ENCODE measurements at places on chromosomes 2 and 18.

DNA sequence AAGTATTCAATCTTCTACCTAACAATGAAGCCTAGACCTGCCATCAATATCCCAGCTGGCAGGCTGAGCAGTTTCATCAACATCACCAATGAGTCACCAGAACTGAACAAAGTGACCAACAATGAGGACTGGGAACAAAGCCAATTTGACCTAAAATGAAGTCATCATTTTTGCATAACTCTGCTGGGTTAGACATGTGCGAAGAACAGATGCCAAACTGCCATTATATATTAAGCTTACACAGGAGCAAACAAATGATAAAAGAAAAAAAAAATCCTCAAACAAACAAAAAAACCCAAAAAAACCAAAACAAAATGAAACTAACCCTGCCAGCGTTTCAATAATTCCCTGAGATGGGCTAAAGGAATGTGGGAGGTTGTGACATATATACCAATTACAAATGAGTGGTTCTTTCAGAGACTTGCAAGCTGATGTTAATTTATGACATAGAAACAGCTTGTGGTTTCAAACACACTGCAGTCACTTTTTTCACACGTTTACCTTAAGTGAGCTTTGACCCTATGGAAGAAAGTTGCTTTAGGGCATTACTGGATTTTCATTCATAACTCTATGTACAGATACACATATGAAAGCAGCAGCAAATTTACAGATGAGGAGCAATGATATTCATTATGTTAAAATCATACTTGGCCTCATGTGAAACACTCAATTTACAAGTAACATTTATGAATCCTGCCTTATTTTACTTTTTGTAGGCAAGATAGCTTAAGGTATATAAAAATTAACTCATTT, 56.9 kb upstream of the CCDC141 start:
- H3K27ac ChIP-seq: no peak overlapping the region
- H3K4me3 ChIP-seq: no peak overlapping the region
- no peaks in the 10 kb centered on the region for H3K27me3 ChIP-seq
- DNase-seq: no peak
- peaks cover 11% of the 10 kb centered on the region for H3K36me3 ChIP-seq

DNA sequence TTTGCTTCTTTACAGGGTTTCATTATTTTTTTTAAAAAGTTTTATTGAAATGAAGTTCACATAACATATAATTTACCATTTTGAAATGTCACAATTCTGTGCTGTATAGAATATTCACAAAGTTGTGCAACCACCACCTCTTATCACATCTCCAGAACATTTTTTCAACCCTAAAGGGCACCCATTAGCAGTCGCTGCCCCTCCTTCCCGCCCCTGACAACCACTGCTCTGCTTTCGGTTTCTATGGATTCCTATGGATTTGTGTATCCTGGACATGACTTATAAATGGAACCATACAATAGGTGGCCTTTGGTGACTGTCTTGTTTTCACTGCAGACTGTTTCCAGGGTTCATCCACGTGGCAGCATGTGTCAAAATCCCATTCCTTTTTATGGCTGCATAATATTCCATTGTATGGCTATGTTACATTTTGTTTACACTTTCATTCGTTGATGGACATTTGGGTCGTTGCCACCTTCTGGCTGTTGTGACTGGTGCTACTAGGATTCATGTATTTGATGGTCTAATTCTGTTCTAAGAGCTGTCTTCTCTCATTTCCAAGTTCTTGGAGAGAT, 52.6 kb downstream of the SH3BP4 start:
- H3K4me1 ChIP-seq: no peaks in the 10 kb centered on the region
- H3K27me3 ChIP-seq: no peaks in the 10 kb centered on the region
- H3K4me3 ChIP-seq: no peak overlapping the region
- H3K36me3 ChIP-seq: no peaks in the 10 kb centered on the region
- no peak overlapping the region for H3K27ac ChIP-seq

GRCh38 chr18:58761970-58762780, 90.9 kb downstream of the MALT1 start:
- no peak overlapping the region for H3K4me3 ChIP-seq
- H3K27me3 ChIP-seq: peaks cover 10% of the 10 kb centered on the region
- H3K36me3 ChIP-seq: no peaks in the 10 kb centered on the region
- no peak overlapping the region for H3K27ac ChIP-seq
- H3K4me1 ChIP-seq: peaks cover 15% of the 10 kb centered on the region

GRCh38 chr2:101036562-101036961, 34.5 kb downstream of the RPL31 start:
- no peak overlapping the region for H3K4me3 ChIP-seq
- no peak overlapping the region for H3K27ac ChIP-seq

GRCh38 chr18:59957957-59958356, 58.2 kb downstream of the PMAIP1 start:
- no peak for DNase-seq
- no peaks in the 10 kb centered on the region for H3K36me3 ChIP-seq
- H3K27ac ChIP-seq: no peak overlapping the region
- H3K4me1 ChIP-seq: no peaks in the 10 kb centered on the region
- H3K4me3 ChIP-seq: no peak overlapping the region

- H3K4me1 ChIP-seq: no peaks in the 10 kb centered on the region
- peaks cover 32% of the 10 kb centered on the region for H3K36me3 ChIP-seq
- no peak overlapping the region for H3K4me3 ChIP-seq
- H3K27me3 ChIP-seq: no peaks in the 10 kb centered on the region
- no peak for DNase-seq
These were observed 80.3 kb downstream of the SLC25A12 start for GRCh38 chr2:171813729-171814128.

All from immature natural killer cell (primary cell).